ENCODE measurements at places on chromosomes 6 and 20. TPM values are rescaled to one million over a fixed set of nuclear protein-coding genes. Genes with fewer than 3 reads are reported as not detected.

PHACTR3 gene
- 0.19 TPM for total RNA-seq

SLCO4A1 gene
- total RNA-seq: 14.7 TPM

FAXC gene
- 10.8 TPM for total RNA-seq

ZNF311 gene
- total RNA-seq: 0.90 TPM

SLC4A11 gene
- total RNA-seq: 1.1 TPM

USP49 gene
- 3.1 TPM for total RNA-seq

OPRL1 gene
- 1.4 TPM for total RNA-seq

FLRT3 gene
- total RNA-seq: 1.3 TPM

OR2H2 gene
- total RNA-seq: not detected

PRSS35 gene
- total RNA-seq: 2.8 TPM

MEI4 gene
- 0.09 TPM for total RNA-seq

HLA-DOB gene
- 0.19 TPM for total RNA-seq

MUCL3 gene
- not detected for total RNA-seq

ADGRB3 gene
- 5.9 TPM for total RNA-seq

RHAG gene
- not detected for total RNA-seq

VPS16 gene
- 33.1 TPM for total RNA-seq

BPIFA1 gene
- total RNA-seq: not detected

LY6G6C gene
- total RNA-seq: not detected

ZNF512B gene
- total RNA-seq: 11.2 TPM

CABLES2 gene
- 3.4 TPM for total RNA-seq

BHLHE23 gene
- not detected for total RNA-seq

HMGN3 gene
- 33.3 TPM for total RNA-seq

AKAP12 gene
- 140 TPM for total RNA-seq

Data from posterior vena cava (tissue), 2 donors.